ENCODE measurements at places on chromosomes 13 and 19.

- DNase-seq = no peak
These were observed 15.8 kb downstream of the CPB2 start for GRCh38 chr13:46088821-46089562.

DNA sequence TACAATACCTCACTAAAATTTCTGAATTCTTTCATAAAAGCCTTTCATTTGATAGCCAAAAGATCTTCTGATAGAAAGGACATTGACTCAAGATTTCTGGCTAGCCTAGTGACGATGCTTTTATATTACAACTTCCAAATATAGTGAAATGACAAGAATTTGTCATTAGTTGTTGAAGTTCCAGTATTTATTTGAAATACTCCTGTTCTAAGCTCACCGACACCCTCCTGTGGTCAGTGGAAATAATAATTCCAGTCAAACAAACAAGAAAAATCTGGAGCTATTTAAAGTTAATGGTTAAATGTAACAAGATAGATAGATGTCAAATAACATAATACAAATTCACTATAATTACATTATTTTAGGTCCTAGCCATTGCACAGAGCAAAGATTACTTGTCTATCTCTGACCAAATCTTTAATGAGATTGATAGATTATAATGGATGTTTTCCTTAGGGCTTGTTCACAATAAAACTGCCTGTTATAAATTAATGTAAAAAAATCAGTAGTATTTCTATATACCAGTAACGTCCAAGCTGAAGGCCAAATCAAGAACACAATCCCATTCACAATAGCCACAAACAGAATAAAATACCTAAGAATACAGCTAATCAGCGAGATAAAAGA is 195.5 kb downstream of the RGCC start:
- no peak for DNase-seq

- DNase-seq = no peak
These were observed 2.0 kb upstream of the TMEM221 start for GRCh38 chr19:17450264-17451075.

DNA sequence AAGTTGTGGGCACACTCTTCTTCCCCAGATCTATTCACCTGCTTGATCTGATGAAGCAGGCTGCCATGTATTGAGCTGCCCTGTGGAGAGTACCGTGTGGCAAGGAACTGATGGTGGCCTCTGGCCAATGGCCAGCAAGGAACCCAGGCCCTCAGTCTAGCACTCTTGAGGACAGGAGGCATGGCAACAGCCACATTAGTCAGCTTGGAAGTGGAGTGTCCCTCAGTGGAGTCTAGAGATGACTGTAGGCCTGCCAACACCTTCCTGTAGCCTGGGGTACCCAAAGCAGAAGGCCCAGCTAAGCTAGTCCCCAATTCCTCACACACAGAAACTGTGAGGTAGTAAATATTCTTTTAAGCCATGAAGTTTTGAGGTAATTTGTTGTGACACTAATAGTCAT is 412.5 kb downstream of the DACH1 start:
- DNase-seq = no peak

- DNase-seq = no peak
These were observed 5.5 kb upstream of the ZNF175 start for GRCh38 chr19:51565583-51565982.

GRCh38 chr19:13149628-13150186 is 468 bp downstream of the STX10 start:
- no peak for DNase-seq

GRCh38 chr19:5703819-5704818 is 14.0 kb downstream of the RPL36 start:
- no peak for DNase-seq
